Skeletal muscle cell (primary cell): ENCODE measurements at places on chromosomes 2 and 18.

GRCh38 chr18:47248604-47249313 lies 2.7 kb downstream of the SKOR2 start:
- DNase-seq, result no peak

GRCh38 chr18:26397019-26397418 lies 151.3 kb downstream of the KCTD1 start:
- DNase-seq, result no peak

DNA sequence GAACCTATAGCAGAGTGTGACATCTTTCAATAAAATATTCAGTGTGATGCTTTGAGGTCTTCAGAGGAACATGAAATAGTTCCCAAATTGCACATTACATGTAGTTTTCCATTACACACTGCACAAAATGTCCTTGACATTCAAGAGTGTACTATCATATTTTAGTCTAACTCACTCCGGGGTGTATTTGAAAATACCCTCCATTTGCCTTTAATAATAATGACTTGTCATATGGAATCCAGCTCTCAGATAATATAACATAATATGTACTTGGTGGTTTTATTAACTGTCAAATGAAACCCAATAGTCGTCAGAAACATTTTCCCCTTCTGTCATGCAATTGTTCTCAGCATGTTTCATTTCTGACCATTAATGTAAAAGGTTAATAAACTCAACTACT lies 176.7 kb upstream of the CDH19 start:
- no peak for DNase-seq

- no peak for DNase-seq
These were observed 837.4 kb upstream of the ID2 start for GRCh38 chr2:7844414-7844965.

DNA sequence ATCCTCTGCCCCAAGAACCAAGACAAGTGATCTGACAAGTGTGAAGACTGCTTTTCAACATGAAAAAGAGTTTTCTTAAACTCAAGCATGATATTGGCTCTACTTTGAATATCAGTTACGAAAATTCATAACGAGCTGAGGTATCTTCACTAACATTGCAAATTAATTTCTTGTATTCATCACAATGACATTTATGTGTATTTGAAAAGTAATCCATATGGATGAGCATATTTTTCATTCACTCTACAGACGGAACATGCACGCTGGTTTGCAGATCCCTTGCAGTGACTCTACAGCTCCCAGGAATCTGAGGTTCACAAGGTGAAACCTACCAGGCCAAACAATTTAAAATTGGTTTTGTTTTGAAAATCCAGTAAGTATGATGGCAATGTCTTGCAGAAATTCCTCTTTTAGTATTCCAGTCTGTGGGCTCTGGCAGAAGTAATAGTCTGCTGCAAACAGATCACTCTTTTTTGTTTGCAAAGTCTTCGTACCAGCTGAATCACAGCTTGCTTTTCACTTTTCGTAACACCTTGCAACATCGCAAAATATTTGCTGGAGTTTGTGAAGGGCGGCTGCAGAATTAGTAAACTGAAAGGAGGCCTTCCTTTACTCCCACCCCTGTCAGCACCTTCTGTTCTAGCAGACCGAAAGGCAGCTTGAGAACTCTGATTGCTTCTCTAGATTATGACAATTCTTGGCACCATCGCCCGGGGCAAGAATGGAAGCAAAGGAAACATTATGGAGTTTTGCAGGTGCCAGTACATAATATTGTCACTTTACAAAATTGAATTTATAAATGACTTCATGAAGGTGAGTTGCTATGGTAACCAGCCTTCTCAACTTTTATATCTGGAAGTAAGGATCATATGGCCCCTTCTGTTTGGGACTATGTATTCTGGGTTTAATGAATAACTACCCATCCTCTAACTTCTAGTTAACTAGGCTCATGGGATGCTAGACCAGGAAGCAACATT lies 168.7 kb downstream of the TMEM247 start:
- DNase-seq, result peak; percentile 58

DNA sequence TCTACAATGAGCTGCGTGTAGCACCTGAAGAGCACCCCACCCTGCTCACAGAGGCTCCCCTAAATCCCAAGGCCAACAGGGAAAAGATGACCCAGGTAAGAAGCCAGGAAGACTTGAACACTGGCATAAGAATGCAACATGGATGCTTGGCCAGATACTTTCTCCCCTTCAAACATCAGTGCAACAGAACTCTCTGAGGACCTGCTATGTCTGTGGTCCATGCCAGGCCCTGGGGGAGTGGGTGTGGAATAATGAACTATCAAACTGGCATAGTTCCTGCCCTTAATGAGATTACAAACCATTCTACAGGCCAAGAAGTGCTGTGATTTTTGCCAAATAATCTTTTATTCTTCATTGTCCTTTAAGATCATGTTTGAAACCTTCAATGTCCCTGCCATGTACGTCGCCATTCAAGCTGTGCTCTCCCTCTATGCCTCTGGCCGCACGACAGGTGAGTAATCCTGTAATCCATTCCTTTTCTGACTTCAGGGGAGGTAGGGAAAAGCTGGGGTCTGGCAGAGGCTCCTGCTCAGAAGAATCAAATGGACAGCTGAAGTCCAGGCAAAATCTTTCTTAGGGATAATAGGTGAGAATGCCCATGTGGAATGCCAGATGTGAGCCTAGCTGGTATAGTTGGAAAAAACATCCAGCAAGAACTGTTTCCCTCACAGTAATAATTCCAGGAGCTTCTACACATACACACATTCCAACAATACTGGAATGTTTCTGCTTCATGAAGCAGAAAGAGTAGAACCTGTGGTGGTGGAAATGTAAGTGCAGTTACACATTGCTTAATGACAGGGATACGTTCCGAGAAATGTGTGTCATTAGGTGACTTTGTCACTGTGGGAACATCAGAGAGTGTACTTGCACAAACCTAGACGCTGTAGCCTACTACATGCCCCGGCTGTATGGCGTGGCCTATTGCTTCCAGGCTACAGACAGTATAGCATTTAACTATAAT lies 16.2 kb downstream of the ACTG2 start:
- no peak for DNase-seq

- DNase-seq, result no peak
These were observed 287.6 kb downstream of the MYCN start for GRCh38 chr2:16227811-16228462.

- no peak for DNase-seq
These were observed 5.8 kb upstream of the ITGAV start for GRCh38 chr2:186584053-186584452.

DNA sequence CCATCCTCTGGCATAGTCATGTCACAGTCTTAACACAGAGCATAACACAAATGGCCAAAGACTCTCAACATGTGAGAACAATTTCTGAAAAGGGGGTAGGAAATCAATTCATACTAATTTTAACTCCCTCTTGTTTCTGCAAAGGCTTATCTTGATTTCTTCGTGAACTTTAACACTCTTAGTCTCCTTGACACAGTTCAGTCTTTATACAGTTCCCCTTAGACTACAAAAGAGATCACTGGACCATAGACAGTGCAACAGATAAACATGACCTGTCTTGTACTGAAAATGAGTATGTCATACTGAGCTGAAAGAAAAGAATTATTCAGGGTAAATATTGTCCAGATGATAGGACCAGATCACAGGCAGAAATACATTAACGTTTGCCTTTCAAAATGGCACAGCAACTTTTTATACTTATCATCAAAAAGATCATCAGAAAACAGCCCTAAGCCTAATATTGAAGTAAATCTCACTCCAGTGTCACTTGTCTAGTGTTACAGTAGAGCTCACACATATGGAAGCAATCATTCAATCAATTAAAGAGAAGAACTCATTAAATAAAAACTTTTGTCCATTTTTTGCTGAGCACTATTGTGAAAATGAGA lies 56.4 kb upstream of the VRK2 start:
- no peak for DNase-seq

GRCh38 chr2:23826040-23826439 lies 100.9 kb downstream of the ATAD2B start:
- DNase-seq, result no peak

DNA sequence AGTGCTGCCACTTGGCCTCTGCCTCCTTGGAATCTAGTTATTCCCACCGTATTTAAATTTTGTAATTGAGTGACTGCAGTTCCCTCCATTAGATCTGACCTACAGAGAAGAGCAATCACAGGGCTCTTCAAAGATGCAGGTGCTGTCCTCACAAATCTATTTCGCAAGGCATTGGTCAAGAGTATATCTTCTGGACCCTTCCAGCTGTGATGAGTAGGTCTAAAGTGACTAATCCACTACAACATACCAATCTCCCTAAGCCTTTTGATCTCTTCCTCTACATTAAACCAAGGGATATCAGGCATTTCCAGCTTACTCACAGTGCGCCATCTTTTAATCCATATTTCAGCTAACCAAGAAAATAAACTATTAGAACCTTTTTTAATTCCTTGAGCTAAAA lies 65.1 kb upstream of the COL3A1 start:
- no peak for DNase-seq

- DNase-seq, result no peak
These were observed 56.3 kb upstream of the AFF3 start for GRCh38 chr2:100198461-100199230.

DNA sequence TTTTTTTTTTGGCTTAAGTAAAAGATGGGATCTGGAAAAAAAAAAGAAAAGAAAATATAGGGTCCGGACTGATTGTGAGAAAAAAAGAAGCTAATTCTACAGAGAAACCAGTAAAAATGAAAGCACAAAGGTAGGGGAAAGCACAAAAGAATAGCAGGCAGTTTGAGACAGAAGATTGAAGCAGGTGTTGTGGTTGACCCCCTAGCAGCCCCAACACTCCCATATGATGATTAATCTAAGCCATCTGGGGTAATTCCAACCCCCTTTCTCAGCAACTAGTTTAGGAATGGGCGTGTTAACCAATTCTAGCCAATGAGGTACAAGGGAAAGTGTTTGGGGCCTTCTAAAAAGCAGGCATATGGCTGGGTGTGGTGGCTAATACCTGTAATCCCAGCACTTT lies 77.0 kb downstream of the MBD2 start:
- DNase-seq, result no peak

GRCh38 chr2:29011418-29012060 lies 30.4 kb downstream of the TOGARAM2 start:
- DNase-seq, result peak; percentile 54

DNA sequence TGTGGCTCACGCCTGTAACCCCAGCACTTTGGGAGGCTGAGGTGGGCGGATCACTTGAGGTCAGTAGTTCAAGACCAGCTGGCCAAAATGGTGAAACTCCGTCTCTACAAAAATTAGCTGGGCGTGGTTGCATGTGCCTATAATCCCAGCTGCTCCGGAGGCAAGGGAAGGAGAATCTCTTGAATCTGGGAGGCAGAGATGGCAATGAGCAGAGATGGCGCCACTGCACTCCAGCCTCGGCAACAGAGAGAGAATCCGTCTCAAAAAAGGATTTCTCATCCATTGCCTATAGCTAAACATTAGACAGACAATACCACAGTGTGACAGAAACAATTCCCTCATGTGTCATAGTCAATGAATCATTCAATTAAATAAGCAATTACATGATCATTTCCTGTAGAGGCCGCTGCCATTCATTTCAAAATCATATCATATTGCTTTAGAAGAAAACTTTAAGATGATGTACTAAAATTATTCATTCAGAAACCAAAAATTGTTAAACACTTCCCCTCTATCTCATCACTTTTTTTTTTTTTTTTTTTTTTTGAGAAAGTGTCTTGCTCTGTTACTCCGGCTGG lies 69.5 kb upstream of the TGIF1 start:
- no peak for DNase-seq

- no peak for DNase-seq
These were observed 65.8 kb downstream of the BOD1L2 start for GRCh38 chr18:57212678-57213077.

- DNase-seq, result no peak
These were observed 365 bp upstream of the RAMP1 start for GRCh38 chr2:237859082-237859433.

DNA sequence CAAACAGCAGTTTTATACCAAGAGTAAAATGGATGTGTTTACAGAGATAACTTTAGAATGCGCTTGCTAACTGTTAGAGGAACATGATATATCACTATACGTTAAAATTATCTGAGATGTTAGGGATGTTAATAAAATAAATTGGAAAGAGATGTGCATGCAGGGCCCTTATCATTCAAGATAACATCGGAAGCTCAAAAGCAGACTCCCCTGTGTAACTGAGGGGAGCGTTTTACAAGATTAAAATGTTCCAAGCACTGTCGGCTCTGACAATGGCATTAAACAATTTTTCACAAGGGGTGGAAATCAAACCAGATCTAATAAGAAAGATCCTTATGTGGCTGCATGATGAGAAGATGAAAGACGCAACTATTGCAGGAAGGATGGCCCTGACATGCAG lies 53.3 kb upstream of the DCC start:
- DNase-seq, result no peak
